Nucleus accumbens (tissue), 56 donors: ENCODE measurements at places on chromosomes 11 and 22.

DNA sequence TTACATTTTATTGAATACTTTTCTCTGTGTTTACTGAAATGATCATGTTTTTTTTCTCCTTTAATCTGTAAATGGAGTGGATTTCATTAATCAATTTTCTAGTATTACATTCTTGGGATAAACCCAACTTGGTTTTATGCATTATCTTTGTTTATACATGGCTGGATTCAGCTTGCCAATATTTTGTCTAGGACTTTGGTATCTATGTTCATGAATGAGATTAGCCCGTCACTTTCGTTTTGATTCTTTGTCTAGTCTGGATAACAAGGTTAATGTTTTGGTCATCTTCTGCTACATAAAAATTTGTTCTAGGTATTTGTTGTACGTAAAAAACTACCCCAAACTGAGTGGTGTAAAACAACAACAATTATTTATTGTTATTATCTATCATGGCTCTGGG lies 127.9 kb upstream of the PAX6 start:
- no peak for DNase-seq

GRCh38 chr11:104451197-104451893 lies 287.4 kb upstream of the PDGFD start:
- DNase-seq, result no peak

GRCh38 chr11:124717421-124717785 lies 22.3 kb upstream of the NRGN start:
- DNase-seq, result no peak

GRCh38 chr11:108854346-108854745 lies 189.5 kb downstream of the DDX10 start:
- DNase-seq, result no peak

- DNase-seq, result no peak
These were observed 13.4 kb downstream of the ZP1 start for GRCh38 chr11:60880643-60881282.

DNA sequence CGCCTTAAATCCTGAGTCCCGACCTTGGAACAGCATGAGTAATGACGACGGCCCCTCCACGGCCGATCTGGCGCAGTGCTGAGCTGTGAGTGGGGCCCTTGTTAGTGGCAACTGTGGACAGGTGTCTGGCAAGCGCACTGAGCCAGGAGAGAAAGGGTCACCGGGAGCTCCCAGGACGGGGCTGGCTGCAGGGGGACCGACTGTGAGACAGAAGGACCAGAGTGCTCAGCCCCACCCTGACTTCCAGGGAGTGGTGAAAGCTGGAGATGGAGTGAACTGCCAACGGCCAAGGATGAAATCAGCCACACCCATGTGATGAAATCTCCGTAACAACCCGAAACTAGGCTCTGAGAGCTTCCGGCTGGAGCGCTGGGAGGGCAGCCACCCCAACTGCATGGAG lies 228.6 kb downstream of the BRD1 start:
- DNase-seq, result no peak

DNA sequence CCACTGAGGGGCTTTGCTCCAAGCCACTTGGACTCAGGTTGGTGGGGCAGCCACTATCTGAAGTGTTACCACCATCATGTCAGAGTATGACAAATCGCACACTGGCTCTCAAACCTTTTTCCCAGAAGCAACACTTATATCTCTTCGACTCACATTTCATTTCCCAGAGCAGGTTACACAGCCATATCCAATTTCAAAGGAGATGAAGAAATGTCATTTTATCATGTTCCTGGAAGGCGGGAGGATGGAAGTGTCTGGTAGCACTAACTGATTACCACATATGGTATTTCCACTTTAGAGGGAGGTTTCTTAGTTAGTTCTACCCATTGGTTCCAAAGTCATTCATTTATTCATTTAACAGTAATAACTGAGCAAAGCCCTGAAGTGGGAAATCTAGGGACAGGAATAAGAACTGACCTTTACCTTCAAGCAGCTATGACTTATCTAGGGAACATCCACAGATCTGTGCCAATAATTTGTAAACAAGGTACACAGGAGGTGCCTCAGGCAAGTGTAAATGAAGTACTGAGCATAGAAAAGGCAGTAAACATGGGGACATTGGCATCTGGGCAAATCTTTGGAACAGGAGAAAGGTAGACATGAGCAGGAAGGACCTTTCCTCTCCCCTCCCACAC lies 54.9 kb upstream of the LRRC55 start:
- DNase-seq, result no peak

DNA sequence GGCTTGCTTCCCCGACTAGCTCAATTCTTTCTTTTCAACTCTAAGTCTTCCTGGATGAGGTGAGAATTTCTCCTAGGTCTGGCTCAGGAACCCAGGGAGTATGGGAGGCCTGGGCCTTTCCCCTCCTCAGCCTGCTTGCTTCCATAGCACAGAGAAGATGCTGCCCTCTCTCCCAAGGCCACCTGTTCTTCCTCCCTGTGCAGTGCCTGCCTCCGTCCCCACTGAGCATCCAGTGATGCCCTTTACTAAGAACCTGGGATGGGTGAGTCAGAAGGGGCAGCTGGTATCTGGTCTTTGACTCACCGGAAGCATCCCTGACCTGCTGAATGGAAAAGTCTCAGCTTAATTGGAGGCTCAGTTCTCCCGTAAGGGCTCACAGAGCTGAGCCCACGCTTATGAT lies 607.9 kb downstream of the BUD13 start:
- no peak for DNase-seq

DNA sequence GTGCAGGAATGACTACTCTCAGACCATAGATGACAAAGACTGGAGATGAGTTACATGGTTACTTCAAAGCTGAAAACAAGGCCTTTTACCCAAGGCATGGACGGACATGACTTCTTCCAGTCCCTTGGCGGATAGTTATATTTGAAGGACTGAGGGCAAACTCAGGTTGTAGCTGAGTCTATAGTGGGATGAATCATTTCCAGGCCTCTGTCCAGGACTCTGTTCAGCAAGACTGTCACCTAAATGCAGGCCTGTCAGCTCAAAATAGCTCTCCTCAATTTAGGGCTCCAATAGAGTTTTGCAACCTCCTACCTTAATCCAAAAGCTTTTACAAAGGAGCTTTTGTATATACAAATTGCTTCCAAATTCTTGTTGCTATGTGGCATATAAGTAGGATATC lies 24.3 kb upstream of the OR52J3 start:
- DNase-seq, result no peak

- DNase-seq, result no peak
These were observed 3.8 kb upstream of the KCNQ1OT1 start for GRCh38 chr11:2703363-2704141.

- no peak for DNase-seq
These were observed 11.7 kb downstream of the CXCR5 start for GRCh38 chr11:118895093-118896039.

GRCh38 chr22:22663861-22664800 lies 19.7 kb downstream of the GGTLC2 start:
- no peak for DNase-seq

DNA sequence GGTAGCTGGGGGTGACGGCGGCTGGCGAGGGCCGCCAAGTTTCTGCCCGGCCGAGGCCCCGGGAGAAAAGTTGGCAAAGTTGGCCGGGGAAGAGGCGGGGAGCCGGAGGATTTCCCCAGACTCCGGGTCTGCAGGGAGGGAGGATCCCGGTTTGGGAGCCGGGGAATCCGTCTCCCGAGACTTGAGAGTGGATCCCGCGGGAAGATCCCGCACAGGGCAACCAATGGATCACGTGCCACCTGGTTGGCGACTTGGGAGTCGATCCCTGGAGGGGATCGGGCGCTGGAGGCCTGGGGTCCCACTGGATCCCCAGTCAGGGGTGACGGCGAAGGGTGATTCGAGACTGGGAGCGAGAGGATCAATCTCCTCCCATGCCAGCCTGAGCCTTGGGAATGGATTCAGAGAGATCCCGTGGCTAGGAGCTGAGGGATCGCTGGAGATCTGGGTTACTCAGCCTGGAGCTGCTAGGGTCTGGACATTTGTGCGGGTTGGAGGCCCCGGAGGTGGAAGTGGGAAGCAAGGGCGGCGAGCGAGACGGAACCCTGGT lies 394 bp downstream of the KIAA1671 start:
- peak; percentile 66 for DNase-seq

DNA sequence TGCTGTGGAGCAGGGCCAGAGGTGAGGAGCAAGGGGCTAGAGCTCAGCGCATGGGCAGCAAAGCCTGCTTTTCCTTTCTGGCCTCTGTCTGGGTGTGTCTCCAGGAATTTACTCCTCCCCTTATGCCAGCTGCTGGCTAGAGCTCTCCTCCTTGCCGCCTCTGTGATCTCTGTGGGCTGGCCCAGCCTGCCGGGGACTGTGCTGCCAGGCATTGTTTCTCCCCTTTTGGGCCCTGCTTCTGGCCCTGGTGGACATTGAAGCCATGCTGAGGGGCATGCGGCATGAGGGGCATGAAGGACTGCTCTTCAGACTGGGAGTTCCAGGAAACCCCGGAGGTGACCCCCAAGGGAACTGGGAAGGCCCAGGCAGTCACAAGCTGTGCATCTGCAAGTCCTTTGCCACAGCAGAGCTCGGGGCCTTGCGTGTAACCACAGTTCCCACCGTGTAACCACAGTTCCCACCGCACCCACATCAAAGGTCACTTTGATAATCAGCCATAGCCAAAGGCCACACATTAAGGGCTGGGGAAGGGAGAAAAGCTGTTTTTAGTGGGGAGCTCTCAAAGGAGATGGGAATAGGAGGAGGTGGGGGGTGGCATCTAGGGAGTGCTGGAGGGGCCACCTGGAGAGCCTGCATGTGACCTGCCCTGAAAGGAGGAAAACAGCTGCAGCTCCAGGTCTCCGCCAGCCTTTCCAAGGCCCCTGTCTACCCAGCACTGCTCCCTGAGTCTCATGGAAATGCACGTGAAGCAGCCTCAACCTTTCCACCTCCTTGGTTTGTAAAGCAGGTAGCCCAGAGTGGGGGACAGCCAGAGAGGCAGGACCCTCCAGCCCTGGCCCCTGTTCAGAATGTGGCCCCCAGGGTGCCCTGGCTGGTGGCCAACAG lies 62.3 kb downstream of the PPFIBP2 start:
- no peak for DNase-seq

- DNase-seq, result no peak
These were observed 32.2 kb downstream of the C2CD3 start for GRCh38 chr11:74138572-74138971.

GRCh38 chr11:117814766-117815261 lies 9.7 kb downstream of the FXYD2 start:
- no peak for DNase-seq

DNA sequence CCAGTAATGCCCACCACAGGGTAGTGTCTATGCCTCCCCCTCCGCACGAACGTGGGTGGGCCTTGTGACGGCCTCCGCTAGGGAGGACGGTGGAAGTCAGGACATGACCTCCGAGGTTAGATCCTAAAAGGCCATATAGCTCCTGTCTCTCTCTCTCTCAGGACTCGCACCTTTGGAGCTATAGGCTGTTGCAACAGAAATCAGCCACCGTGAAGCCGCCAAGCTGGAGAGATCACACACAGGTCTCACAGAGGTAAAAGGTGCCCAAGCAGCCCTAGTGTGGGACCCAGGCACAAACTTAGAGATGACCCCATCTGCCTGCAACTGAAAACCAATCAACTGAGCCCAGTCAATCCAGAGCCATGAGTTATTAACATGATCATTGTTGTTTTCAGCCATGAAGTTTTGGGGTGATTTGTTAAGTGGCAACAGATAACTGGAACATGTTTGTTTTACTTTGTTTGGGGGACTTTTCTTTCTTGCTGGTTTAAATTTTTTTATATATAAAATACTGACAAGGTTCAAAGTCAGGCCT lies 7.4 kb upstream of the NAP1L4 start:
- no peak for DNase-seq

DNA sequence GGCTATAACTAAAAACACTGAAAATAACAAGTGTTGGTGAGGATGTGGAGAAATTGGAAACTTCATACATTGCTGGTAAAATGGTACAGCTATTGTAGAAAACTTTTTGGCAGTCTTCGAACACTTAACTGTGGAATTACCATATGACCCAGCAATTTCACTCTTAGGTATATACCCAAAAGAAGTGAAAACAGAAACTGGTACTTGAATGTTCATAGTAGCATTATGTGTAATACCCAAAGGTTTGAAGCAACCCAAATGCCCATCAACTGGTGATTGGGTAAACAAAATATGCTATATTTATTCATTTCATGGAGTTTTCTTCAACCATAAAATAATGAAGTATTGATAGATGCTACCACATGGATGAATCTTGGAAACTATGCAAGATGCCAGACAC lies 40.8 kb upstream of the FTH1 start:
- DNase-seq, result no peak

- DNase-seq, result no peak
These were observed 11.5 kb downstream of the PPME1 start for GRCh38 chr11:74182635-74183034.

DNA sequence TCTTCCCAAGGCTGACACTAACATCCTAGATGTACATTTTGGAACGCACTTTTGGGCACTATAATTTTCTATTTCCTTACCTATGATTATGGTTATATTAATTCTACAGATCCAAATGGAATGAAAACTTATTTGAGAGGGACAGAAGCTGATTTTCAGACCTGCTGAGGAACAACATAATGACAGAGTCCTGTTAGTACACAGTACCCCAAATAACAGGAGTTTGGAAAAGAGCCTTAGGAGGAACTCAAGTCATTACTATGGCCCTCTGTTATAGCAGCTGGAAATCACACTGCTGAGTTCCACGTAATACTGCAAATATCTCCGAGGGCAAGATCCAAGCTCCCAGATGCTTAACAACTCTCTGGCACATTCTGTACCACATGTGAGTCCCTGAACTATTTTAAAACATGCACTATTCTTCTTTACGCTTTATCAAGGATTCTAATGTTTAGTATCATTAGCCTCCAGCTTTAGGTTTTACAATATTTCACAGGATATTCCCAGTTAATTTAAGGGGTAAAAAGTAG lies 1027.7 kb upstream of the CCDC90B start:
- DNase-seq, result no peak

GRCh38 chr11:86608251-86608799 lies 64.1 kb downstream of the ME3 start:
- DNase-seq, result no peak

- no peak for DNase-seq
These were observed 16.9 kb upstream of the CLMP start for GRCh38 chr11:123211981-123212380.

DNA sequence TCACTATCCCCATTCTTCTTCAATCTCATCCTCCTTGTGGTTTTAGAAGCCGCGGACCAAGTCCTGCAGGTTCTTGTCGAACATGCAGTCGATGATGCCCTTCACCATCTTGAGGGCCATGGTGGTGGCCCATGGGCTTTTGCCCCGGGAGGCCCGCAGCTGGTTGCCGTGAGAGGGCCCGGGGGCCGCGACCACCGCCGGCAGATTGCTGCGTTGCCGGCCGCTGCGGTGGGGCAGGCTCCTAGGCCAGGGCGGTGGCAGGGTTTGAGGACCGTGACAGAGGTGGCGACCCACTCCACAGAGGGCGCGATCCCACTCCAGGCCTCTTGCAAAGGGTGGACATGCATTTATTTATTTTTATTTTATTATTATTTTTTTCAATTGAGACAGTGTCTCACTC lies 67.0 kb downstream of the APOL5 start:
- DNase-seq, result no peak

- DNase-seq, result no peak
These were observed 332.4 kb upstream of the ARHGAP42 start for GRCh38 chr11:100354736-100355135.
